Lower leg skin (tissue), 4 donors: ENCODE measurements at places on chromosomes 2 and 18. TPM values are rescaled to one million over a fixed set of nuclear protein-coding genes. Genes with fewer than 3 reads are reported as not detected.

DNA sequence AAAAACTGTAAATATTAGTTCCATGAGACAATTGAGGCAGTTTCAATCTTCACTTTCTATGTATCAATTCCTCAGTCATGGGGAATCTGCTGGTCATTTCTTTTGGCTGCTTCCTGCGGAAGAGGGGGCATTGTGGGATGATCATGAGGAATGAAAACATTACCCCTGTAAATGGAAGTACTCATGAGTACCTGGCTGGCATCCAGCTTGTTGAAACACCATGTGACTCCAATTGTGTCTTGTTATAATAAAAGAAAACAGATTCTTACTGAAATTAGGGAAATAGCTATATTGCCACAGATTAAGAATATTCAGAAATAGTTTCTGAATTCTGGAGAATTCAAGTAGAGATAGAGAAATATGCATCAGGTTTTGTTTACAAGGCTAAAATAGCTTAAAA is 41.6 kb upstream of the GPR39 start:
- DNase-seq = peak; percentile 45

- DNase-seq = no peak
These were observed 1423.0 kb upstream of the PIK3C3 start for GRCh38 chr18:40532046-40532445.

DNA sequence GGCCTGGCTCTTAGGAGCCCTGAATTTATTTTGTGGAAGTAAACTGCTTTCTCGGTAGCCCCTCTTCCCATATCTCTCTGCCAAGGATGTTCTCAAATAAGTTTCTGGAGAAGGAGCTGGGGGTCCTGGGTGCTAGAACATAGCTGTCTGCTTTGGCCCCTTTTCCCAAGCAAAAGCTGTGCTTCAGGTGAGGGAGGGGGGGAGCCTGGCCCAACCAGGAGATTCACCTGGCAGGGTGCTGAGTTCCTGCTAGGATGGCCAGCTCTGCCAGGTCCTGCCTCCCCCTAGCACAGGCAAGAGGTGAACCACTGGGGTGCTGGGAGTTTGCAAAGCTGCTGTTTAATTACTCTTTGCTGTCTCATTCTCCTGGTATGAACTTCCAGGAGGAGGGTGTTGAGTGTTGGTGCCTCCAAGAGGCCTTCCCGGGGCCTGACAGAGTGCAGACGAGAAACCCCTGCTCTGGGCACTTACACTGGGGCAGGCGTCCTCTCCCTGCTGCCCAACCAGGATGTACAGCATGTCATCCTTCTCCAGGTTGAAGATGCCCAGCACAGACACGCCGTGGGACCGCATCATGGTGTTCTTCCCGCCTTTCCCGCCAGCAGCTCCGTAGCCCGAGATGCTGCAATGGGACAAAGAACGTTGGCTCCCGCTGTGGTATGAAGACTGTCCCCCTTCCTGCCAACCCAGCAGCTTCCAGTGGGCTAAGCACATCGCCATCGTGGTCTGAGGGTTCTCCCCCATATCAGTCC is 124.2 kb downstream of the CLIP4 start:
- no peak for DNase-seq

- DNase-seq = no peak
These were observed 37.5 kb upstream of the SMCHD1 start for GRCh38 chr18:2618009-2618408.

GRCh38 chr18:435940-436339 is 64.6 kb downstream of the COLEC12 start:
- DNase-seq = no peak

GRCh38 chr18:48292229-48292628 is 117.0 kb downstream of the ZBTB7C start:
- peak; percentile 66 for DNase-seq

- DNase-seq = peak; percentile 36
These were observed 93.0 kb downstream of the NRP2 start for GRCh38 chr2:205775097-205775877.

GRCh38 chr2:65595630-65596029 is 163.2 kb upstream of the SPRED2 start:
- DNase-seq = no peak

- no peak for DNase-seq
These were observed 108.2 kb downstream of the RHBDD1 start for GRCh38 chr2:226943862-226944620.

- no peak for DNase-seq
These were observed 60.7 kb downstream of the LRRFIP1 start for GRCh38 chr2:237688081-237688480.

Gene DOK6
- 0.42 TPM for total RNA-seq

Gene CIAO1
- 98.1 TPM for total RNA-seq

Gene COBLL1
- 68.3 TPM for total RNA-seq
